AG04450 (cell line): ENCODE measurements at places on chromosomes 6 and 20.

DNA sequence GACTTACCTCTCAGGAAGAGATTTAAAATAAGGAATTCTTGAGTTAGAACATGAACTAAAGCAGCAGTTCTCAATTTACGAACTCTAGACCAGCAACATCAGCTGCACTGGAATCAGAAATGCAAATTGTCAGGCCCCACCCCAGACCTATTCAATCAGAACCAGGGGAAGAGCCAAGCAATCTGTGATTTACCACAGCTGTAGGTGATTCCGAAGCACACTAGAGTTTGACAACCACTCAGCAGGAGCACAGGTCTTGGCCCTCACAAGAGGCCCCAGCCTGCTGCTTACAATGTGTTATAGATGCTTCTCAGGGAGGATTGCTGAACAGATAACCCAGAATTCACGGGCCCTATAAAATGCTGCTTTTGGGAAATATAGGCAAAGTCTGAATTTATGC is 279.2 kb downstream of the PTPRK start:
- DNase-seq: no peak

- no peak for DNase-seq
Measured at GRCh38 chr6:10686901-10687300, 7.5 kb downstream of the C6orf52 start.

GRCh38 chr6:157232161-157232895 is 91.0 kb downstream of the TMEM242 start:
- no peak for DNase-seq

DNA sequence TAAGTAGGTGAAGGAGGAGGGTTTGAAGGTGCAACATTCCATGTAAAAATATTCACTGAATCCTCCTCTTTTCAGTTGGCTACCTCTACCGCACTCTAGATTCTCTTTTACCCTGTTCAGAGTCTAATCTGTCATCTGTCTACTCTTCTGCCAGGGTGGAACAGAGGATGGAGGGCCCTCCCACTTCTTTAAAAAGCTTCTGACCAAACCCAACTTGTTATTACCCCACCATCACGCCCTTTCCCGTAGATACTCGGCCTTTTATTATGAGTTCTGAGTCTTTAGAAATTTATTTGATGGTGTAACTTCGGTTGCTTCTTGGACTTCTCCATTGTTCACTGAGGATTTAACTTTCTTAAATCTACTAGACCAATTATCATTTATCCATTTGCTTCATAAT is 11.7 kb downstream of the STX11 start:
- no peak for DNase-seq

DNA sequence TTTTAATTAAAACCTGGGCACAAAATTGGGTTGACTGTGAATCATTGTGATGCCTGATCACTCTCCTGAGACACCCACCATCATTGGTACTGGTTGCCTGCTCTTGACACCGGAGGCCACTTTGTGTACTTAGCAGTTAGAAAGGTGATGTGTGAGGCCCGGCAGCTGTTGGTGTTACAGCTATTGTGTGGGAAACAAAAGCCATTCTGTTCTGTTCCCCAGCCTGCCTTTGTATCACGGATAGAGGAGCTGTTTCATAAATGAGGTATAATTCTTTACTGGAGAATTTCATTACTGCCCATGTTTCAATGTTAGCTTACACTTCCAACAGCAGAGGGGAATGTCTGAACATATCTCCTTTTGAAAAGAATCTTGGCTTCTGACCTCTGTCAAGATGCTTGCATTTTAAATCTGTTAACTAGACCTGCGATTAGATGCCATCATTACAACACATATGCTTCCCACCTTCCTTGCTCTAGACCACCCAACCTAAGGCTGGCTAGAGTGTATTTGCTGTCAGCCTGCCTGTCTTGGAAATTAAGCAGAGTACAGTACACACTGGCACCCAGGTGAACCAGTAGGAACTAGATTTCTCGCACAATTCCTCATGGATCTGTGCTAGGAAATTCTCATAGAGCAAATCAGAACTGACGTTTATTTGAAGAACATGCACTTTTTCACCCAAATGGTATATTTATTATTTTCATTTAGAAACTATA is 142.4 kb upstream of the INSM1 start:
- no peak for DNase-seq

- no peak for DNase-seq
Measured at GRCh38 chr6:15308435-15309213, 62.8 kb downstream of the JARID2 start.

- no peak for DNase-seq
Measured at GRCh38 chr6:40535110-40535818, 51.9 kb downstream of the LRFN2 start.

- no peak for DNase-seq
Measured at GRCh38 chr20:49663112-49663511, 50.6 kb downstream of the B4GALT5 start.

- DNase-seq: no peak
Measured at GRCh38 chr6:97074785-97075184, 150.3 kb downstream of the KLHL32 start.

DNA sequence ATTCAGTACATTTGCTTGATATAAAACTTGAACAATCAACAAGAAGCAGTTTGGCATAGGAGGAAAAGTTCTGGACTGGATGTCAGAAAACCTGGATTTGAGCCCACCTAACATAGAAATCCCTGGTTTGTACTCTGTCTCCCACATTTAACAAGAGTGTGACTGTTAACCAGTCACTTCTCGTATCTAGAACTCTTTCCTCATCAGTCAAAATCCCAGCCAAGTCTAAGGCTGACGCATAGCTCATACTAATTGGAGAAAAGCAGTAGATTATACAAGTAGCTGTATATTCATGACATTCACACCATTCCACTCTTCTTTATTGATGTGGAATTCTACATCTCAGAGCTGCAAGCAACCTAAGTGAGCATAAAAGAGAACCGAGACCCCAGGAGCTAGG is 222.7 kb downstream of the PHACTR1 start:
- DNase-seq: no peak

DNA sequence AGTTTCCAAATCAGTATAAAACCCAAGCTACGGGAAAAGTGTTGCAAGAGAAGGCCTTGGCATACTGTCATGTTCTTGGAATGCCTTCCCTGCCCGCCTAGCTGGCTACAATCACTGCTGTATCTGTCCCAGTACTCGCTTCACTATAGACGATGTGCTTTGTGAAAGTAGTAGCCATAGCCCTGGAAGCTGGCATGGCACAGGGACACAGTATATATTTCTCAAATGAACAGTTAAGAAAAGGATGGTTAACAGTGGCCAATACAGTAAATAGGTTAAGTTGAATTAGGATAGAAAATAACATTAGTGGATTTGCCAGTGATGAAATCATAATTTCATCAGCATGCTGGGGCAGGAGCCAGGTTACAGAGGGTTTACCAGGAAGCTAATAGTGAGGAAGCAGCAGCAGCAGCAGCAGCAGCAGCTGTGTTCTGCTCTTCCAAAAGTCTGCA is 499.3 kb downstream of the CDKAL1 start:
- DNase-seq: peak; percentile 56

- no peak for DNase-seq
Measured at GRCh38 chr20:51756653-51757052, 11.5 kb downstream of the ATP9A start.

DNA sequence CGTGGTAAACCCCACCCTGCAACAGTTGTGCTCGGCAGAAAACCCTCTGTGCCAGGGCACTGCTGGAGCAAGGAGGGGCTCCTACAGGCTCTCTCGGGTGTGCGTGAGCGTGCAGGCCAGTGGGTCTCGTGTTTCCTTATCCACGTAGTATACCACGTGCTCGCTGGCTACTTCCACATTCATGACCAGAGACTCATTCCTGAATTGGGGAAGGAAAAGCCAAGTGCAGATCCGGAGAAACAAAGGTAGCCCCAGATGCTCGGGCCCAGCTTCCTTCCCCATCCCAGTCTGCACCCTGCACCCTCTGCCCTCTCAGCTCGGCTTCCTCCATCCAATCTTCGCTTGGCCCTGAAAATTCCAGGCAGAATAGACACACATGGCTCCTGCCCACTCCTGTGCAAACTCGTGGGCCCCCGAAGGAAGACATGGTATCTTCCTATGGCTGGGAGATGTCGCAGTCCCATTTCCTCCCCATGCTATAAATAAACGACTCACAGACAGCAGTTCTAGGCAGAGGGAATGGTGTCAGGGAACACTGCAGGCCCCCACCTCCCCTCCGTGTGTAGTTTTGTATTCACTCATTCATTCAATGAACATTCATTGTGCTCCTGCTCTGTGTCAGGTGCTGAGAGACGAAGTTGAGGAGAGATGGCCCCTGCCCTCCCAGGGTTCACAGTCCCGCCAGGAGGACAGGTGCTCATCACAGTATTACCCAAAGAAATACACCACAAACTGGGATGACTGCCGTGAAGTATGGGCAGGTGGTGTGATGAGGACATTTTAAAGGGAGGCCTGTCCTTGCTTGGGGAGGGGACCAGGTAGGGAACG is 29.6 kb downstream of the NPEPL1 start:
- DNase-seq: no peak

GRCh38 chr6:95279616-95280015 is 297.7 kb upstream of the MANEA start:
- DNase-seq: no peak

DNA sequence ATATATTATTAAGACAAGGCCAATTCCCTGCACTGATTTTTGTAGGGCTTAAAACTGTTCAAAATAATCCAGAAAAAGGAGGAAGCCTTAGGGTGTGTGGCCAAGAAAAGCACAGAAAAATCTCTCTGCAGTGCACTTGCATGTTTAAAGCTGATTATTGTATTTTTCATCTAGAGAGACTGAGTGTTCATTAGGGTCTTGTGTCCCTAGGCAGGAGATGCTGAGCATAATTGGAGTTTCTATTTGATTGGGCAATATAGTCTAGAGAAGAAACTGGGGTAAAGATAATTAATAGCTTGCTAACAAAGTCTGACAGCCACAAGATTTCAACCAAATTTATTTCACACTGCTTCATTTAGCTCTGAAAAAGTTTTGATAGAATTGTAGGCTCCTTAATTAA is 2.4 kb downstream of the FLRT3 start:
- DNase-seq: no peak

- DNase-seq: no peak
Measured at GRCh38 chr20:9498322-9498721, 16.1 kb upstream of the LAMP5 start.

GRCh38 chr20:35299780-35300179 is 7.6 kb upstream of the FAM83C start:
- no peak for DNase-seq

GRCh38 chr6:42571611-42572342 is 7.9 kb downstream of the UBR2 start:
- DNase-seq: no peak

- DNase-seq: no peak
Measured at GRCh38 chr20:63896264-63897105, 1.6 kb downstream of the DNAJC5 start.

DNA sequence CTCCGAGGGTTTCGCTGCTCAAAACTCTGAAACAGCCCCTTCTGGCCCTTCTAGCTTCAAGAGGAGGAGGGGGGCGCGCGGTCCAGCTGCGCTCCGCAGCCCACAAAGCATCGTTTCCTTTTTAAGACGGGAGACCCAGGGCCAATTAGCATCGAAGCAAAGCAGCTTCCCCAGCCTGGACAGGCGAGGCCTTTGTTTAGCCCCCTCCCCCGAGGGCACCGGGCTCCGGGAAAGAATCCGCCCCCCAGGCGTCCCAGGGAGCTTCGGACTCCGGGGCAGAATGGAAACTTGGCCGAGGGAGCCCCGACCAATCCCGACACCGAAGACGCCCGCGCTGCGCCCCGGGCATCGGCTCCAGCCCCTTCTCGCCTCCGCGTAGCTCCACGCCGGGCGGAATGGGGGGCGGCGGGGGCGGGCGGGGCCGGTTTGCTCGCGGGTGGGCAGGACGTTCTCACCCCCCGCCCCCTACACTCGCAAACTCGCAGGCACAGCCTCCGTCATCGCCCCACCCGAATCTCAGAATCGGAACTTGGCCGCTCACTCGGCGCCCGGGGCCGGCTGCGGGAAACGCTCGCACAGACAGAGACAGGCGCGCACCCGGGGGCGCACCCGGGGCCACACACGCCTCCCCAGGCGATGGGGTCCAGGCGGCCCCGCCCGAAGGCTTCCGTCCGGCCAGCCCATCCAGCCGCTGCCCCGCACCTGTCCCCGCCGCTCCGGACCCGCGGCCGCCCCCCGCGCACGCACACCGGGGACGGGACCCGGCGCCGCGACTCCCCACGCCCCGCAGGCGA is 628 bp downstream of the NKAIN4 start:
- no peak for DNase-seq

DNA sequence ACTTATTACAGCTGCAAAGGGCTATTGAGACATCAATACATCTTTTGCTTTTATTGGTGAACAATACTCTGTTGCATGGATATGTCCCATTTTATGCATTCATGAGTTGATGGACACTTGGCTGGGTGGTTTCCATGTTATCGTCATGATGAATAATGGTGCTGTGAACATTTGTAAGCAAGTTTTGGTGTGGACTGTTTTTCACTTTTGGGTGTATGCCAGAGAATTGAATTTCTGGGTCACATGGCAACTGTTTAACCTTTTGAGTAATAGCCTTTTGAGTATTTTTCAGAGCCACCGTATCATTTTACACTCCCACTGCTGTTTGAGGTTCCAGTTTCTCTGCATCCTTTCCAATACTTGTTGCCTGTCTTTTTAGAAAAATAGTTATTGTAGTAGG is 107.0 kb downstream of the JARID2 start:
- DNase-seq: no peak

DNA sequence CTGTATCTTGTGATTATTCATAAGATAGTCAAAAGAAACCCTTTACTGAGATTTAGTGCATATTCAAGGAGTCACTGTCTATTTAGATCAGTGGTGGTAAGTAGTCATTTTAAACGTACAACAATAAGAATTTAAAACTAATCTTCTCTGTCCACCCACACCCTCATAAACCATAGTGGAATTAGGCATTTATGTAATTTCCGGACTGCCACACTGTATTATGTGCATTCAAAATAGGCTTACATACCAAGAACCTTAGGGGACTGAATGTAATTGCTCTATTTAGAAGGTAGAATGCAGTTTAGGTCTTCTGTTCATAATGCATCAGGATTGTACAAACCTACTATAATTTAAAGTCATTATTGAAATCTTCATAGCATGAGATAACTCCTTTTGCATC is 685.4 kb downstream of the TENT5A start:
- no peak for DNase-seq
